ENCODE measurements at places on chromosomes 6 and 20. TPM values are rescaled to one million over a fixed set of nuclear protein-coding genes. Genes with fewer than 3 reads are reported as not detected.

DNA sequence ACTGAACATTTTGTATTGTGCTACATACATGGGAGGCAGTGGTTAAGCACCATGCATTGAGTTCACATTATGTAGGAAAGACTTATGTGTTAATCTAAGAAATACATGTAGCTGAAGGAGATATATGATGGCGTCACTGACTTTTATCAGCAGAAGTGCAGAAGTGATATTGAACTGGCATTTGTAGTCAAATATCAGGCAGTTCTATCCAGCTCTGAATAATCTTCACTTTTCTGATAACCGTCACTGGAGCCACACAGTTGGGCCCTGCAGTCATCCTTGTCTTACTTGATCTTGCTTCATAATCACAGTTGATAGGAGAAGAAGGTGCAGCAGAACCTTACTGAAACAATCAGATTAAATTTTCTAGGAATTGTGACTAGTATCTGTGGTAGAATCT lies 26.4 kb downstream of the CRISP1 start:
- DNase-seq, result no peak

DNA sequence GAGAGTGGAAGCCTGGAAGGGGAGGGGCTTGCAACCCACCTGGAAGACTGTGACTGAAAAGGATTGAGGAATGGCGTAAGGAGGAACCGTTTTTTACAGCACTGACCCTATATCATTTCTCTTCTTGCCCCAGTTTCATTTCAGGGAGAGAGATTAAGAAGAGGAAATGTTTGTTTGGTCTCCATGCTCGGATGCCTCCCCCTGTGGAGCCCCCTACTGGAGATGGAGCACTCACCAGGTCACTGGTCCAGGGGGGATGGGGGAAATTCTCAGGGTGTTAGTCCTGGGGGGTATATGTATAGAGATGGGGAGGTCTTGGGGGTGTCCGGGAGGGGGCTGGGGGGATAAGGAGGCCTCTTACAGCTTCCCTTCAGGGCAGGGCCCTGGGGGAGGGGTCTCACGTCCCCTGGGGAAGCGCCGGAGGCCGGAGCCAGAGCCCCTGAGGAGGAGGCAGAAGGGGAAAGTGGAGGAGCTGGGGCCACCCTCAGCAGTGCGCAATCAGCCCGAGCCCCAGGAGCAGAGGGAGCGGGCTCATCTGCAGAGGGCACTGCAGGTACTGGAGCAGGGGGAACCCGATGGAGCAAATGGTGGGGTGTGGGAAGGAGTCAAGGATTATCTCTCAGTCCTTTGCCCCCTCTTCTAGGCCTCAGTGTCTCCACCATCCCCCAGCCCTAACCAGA lies 3.2 kb downstream of the CUTA start:
- no peak for DNase-seq

- DNase-seq, result no peak
These were observed 10.4 kb upstream of the TDRD6 start for GRCh38 chr6:46677314-46677654.

DNA sequence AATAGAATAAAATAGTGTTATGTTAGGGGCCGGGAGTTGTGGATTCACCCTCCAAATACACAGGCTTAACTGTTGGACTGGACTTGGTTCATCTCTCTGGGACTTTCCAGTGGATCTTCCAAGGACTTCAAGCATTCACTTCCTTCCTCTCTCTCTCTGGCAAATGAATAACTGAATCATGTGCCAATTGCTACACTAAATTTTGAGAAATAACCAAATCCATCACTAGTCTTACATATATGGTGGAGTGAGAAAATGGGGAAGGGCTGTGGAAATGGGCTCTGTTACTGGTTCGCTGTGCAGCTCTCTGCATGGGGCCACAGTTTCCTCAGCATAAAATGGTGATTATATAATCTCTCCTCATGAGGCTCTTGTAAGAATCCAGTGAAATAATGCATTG lies 6.8 kb upstream of the KIAA1755 start:
- DNase-seq, result no peak

Gene MLN
- total RNA-seq, result not detected

- DNase-seq, result no peak
These were observed 25.5 kb upstream of the CAP2 start for GRCh38 chr6:17367868-17368267.

Gene LGSN
- not detected for total RNA-seq

GRCh38 chr6:87645080-87645479 lies 55.1 kb downstream of the ORC3 start:
- DNase-seq, result no peak

GRCh38 chr6:89475101-89475500 lies 42.1 kb downstream of the ANKRD6 start:
- DNase-seq, result no peak

Gene NTSR1
- total RNA-seq, result not detected

GRCh38 chr20:49612127-49612738 lies 44.3 kb upstream of the PTGIS start:
- peak; percentile 64 for DNase-seq

GRCh38 chr6:98047164-98047563 lies 764.1 kb upstream of the MMS22L start:
- DNase-seq, result no peak

DNA sequence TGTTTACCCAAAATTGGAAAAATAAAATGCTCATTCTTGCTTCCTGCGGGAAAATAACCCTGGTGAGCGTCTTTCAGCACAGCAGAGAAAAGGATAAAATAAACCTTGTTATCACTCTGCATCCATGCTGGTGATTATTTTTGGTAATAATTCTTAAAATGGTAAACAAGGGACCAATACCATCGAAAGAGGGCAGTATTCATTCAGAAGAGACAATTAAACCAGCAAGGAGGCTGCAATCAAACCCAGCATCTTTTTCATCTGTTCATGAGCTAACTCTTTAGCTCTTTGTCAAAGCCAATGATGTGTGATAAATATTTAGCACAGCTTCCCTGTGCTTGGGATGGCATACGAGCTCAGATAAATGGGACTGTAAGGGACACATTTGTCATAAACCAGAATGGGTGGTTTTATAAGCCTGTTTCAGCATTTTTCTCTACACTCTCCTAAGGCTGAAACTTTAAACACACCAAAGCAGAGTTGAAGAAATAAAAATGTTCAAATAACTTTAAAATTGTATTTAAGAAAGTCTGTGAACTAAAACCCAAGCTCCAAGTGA lies 34.4 kb downstream of the CDH26 start:
- DNase-seq, result no peak

- no peak for DNase-seq
These were observed 18.5 kb upstream of the WFDC10A start for GRCh38 chr20:45611054-45611453.

GRCh38 chr6:96899019-96899418 lies 1.3 kb upstream of the NDUFAF4 start:
- DNase-seq, result no peak

DNA sequence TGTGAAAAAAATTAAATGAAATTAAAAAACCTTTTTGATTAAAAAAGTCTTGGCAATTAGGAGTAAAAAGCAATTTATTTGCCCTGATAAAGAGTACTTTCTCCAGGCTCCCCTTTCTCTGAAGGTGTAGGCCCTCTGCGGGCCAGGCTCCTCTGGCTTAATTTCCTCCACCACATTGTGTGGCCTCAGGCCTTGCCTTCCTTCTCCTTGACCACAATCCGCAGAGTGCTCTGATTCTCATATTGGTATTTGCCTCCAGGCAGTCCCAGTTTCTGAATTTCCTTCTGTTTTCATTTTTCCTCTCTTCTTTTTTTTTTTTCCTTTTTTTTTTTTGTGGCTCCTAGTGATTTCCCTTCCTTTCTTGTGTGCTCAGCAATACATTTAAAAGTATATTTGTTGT lies 96.4 kb downstream of the AIG1 start:
- no peak for DNase-seq

Gene PFDN6
- total RNA-seq, result 29.1 TPM

- peak; percentile 93 for DNase-seq
These were observed at the start of gene SLCO4A1 for GRCh38 chr20:62642051-62642665. SLCO4A1 (plus strand) TSS chr20:62642503; CDS start chr20:62656455, 13,952 bp downstream.

Gene BANF2
- total RNA-seq, result not detected

GRCh38 chr20:10842116-10842515 lies 168.3 kb upstream of the JAG1 start:
- no peak for DNase-seq

DNA sequence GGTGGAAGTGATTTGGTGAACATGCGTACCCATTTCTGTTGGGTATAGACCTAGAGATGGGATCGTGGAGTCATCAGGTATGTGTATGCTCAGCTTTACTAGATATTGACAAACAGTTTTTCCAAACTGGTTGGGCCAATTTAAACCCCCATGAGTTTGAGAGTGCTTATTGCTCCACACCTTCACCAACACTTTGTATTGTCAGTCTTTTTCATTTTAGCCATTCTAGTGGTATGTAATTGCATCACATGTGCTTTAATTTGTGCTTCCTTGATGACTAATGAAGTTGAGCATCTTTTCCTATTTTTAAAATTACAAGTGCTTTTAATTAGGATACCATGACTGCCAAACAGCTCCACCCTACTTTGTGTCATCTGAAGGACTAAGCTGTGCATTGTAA lies 158.9 kb upstream of the AKIRIN2 start:
- no peak for DNase-seq

DNA sequence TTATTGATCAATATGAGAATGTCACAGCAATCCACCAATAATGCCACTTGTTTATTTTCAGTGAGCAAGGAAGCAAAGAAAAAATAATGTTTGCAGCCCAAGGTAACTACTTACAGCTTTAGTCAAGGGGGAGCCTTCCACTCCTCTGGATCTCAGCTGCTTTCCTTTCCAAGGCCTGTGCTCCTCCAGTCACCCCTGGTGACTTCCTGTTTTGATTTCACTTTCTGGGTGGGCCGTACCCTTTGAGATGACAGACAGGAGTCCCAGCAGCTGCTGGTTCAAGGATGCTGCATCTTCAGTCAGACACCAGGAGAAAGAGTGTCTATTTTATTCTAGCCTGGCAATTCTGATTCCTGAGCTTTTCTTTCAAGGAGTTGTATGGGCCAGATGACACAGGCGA lies 5.6 kb upstream of the VNN2 start:
- DNase-seq, result no peak

GRCh38 chr20:37247547-37247946 lies 14.1 kb downstream of the GHRH start:
- no peak for DNase-seq

- DNase-seq, result no peak
These were observed 147.0 kb downstream of the MTFR2 start for GRCh38 chr6:136102991-136103688.

- DNase-seq, result no peak
These were observed 69.5 kb downstream of the ZFAND3 start for GRCh38 chr6:37889051-37889450.

Gene TRIM15
- total RNA-seq, result not detected

Gene MOG
- total RNA-seq, result 0.69 TPM

DNA sequence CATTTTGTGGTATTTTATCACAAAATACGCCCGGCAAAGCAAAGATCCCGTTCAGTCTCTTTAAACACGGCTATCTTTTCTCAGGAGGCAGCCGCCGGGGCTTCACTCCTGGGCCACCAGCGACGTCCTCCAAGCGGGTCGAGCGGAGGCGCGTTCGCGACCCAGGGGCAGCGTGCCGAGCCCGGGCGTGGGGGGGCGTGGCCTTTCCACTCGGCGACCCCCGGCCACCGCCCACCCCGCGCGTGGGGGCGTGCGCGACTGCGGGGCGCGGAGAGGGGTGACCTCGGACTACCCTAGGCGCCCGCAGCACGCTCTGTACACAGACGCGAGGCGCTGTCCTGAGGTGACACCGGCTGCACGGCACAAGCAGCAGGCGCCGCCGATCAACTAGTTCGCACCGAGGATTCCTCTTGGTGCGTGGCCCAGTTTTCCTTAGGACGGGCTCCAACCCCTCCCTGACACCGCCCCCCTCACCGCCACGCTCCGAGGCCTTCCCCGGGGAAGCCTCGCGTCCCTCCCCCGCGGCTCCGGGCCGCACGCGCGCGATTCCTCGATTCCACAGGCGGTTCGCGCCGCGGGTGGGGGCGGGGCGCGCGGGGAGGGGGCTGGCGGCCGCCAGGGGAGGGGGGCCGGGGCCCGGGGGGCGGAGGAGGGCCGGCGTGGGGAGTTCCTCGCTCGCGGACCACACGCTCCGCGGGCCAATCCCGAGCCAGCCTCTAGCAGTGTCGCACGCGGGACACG lies 1.1 kb upstream of the JARID2 start:
- DNase-seq, result peak; percentile 94
